ENCODE measurements at places on chromosomes 5 and 9. TPM values are rescaled to one million over a fixed set of nuclear protein-coding genes. Genes with fewer than 3 reads are reported as not detected.

The PCDHGB7 gene
- 16.1 TPM for polyA plus RNA-seq

The SLC22A5 gene
- polyA plus RNA-seq = 66.9 TPM

The PCDHGC4 gene
- polyA plus RNA-seq = 3.3 TPM

The DHX29 gene
- polyA plus RNA-seq = 41.2 TPM

The C9orf78 gene
- 78.6 TPM for polyA plus RNA-seq

The MCIDAS gene
- 0.92 TPM for polyA plus RNA-seq
